ENCODE measurements at places on chromosomes 6 and 20.
A peak's percentile ranks its signal among the peaks of the same experiment; 100 is the strongest.

GRCh38 chr6:26318459-26319404 lies 46.3 kb upstream of the BTN3A2 start:
- ATAC-seq, result no peak

DNA sequence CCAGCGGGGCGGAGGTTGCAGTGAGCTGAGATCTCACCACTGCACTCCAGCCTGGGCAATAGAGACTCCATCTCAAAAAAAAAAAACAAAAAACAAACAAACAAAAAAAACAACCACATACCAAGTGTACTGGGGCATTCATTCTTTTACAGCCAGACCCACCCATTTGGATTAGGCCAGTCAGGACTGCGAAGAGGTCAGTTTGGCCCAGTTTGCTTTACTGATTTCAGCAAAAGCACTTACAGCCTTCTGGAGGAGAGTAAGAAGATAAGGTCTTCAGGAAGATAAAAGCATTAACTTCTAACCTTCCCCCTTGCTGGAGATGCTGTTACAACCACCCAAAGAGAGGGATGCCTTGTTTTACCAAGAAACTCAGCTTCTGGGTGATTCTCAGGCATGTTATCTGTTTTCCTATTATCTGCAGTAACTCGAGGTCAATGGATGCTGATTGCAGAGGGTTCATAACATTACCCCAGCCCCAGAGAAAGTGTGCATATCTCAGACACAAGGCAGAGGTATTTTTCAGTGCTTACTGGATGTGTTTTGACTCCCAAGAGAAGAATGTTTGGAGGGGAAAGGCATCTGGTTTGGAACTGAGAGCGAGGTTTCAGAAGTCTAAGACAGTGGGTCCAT lies 118.9 kb downstream of the RIN2 start:
- ATAC-seq, result no peak

GRCh38 chr6:141736104-141736503 lies 396.6 kb upstream of the GJE1 start:
- ATAC-seq, result no peak

GRCh38 chr6:167442245-167442644 lies 117.4 kb downstream of the TTLL2 start:
- no peak for ATAC-seq

- ATAC-seq, result no peak
Observed at GRCh38 chr6:35635601-35636597, 52.8 kb downstream of the FKBP5 start.

DNA sequence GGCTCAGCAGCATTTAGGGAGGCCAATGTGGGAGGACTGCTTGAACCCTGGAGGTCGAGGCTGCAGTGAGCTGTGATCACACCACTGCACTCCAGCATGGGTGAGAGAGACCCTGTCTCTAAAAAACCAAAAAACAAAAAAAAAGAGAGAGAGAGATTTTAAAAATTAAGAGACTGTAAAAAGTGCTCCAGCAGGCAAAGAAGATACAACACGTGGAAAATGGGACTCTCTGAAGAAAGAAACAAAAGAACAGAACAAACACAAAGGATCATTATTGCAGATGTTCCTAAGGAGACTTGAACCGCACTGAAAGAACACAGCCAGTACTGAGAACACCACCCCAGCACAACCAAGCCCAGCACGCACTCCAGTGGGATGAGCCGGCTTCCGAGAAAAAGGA lies 74.2 kb downstream of the TAF4 start:
- ATAC-seq, result no peak

GRCh38 chr6:33391922-33392594 lies 435 bp downstream of the KIFC1 start:
- peak; percentile 0 for ATAC-seq

DNA sequence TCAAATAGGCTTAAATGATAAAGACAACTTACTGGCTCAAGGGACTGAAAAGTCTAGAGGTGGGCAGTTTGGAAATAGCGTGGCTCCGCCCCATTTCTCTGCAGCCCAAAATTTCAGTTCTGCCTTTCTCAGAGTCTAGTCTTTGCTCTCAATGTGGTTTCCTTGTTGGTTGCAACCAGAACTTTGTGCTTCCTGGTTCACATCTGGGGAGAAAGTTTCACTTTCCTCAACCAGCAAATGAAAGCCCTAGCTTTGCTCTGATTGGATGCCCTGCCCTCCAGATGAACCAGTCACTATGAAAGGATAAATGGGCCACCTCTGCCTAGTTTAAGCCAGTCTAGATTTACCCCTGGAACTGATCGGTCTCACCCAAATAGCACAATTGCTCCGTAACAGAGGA lies 14.9 kb downstream of the SYCP2L start:
- peak; percentile 99 for ATAC-seq

DNA sequence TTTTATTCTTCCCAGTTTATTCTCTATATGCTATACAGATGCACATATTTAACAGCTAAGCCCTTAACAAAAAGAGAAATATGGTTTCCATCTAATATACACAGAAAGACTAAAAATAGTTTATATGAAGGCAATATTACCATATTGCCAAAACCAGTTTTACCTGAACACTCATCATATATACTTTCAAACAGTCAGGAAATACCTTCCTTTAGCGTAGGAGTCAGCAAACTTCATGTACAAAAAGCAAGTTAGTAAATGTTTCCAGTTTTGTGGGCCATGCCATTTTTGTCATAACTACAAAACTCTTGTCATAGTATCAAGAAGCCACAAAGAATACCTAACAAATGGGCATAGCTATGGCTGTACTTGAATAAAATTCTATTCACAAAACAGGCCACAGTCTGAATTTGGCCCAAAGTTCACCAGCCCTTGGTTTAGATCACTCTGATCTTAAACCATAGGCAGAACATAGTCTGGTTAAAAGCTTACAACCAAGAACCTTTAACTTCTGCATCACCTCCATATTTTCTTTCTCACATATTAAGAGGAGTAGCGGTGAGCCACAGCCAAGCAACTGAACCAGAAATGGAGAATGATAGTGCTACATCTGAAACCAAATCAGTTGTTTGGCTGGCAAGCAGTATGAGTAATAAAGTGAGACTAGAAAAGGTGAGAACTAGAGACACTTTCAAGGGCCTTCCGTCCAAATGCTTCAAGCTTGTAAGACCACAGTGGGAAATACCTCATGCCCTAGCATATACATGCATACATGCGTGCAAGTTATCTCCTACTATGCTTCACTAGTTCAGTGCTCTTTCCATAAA lies 116.6 kb downstream of the PTPRK start:
- ATAC-seq, result no peak

GRCh38 chr20:12893653-12894052 lies 115.1 kb upstream of the SPTLC3 start:
- no peak for ATAC-seq

- peak; percentile 34 for ATAC-seq
Observed at GRCh38 chr20:62716198-62716940, 7.7 kb downstream of the NTSR1 start.

- ATAC-seq, result no peak
Observed at GRCh38 chr20:53883098-53883911, 187.1 kb downstream of the BCAS1 start.

- no peak for ATAC-seq
Observed at GRCh38 chr20:6121504-6121903, 1.3 kb downstream of the FERMT1 start.

DNA sequence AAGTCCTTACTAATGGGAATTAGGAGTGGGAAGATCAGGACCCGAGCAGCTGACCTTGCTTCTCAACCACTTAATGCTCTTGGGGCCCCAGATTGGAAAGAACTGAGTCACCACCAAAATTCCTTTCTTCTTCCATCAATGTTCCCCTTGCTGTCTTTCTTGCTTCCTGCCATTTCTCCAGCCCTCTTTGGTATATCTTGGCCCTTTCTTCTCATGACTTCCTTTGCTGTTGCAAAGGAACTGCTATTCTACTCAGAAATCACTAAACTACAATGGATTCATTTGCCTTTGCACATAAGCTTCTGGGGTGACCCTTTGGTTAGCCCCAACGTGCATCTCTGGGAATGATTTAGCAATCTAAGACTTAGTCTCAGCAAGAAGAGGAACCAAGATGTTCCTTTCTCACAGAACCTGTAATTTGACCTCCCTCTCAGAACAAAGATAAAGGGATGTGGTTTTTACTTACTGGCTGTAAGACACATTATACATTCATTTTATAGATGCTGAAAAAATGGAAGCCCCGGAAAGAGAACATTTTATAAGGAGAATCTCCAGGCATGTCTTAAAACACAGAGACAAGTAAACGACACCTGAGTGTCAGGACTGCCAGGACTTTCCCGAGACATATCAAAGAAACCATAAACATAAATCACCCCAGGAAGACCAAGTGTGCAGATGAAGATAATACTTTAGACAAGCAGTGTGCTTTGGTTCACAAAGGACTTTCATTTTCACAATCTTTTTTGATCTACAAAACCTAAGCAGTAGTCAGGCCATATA lies 99.0 kb upstream of the TNFAIP3 start:
- peak; percentile 82 for ATAC-seq

DNA sequence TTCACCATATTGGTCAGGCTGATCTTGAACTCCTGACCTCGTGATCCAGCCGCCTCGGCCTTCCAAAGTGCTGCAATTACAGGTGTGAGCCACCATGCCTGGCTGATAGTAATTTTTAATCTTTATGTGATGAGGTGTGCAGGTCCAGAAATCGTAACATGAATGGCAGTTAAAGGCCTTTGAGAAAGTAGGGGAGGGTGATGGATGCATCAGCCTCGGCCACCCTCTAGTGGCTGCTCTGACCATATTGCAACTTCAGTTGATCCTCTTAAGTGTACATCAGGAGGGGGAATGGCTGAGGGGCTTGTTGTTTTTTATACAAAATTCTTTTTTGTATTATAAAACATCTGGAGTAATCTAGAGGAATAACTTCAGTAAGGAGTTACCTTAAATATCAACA lies 193.0 kb downstream of the ZFAND3 start:
- peak; percentile 64 for ATAC-seq

GRCh38 chr6:156562019-156562418 lies 215.2 kb upstream of the ARID1B start:
- no peak for ATAC-seq

DNA sequence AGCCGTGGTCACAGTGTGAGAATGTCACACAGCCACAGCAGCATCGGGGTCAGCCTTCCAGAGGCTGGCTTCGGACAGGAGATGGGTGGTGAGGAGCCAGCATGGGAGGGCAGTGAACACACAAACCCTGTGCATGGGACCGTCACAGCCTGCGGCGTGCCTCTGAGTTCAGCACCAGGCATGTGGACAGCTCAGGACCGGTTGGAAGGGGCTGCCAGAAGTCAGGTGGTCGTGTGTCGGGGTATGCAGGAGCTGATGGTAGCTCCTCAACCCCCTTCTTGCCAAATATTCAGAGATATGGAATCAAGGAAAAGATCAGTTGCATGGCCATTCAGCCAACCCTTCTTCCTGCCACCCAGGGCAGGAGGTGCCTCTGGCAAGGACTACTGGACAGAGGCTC lies 28.2 kb downstream of the MYT1 start:
- ATAC-seq, result no peak

DNA sequence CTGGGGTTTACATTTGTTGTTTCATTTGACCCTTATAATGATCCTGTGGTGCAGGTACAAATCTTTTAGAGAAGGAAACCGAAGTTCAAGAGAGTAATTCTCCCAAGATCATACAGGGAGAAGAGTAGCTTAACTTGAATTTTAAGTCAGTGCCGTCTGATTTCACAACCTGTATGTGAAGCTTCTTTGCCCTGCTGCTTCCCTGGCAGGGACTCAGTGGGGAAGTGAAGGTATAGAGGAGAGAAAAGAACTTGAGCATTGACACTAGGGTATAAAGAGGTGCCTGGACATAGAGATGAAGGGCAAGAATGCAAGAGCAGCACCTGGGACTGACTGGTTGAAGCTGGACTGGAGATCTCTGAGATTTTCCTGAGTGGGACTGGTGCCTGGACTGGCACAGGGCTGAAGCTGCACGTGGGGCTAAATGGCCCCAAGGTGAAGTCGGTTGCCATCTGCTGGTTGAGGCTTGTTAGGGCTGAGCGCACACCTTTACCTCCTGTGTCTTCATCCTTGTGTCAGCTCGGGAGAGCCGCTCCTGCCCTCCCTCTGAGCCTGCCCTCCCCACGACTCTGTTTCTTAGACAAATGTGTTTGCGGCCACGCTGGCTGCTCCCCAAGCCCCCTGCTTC lies 41.8 kb downstream of the FARS2 start:
- ATAC-seq, result peak; percentile 84
